ENCODE measurements at places on chromosomes 1 and 21.

- DNase-seq: no peak
Measured at GRCh38 chr1:113905435-113905861, 322 bp downstream of the DCLRE1B start.

GRCh38 chr1:19029191-19030085, 73.0 kb upstream of the IFFO2 start:
- DNase-seq: no peak

GRCh38 chr1:107794571-107794970, 170.4 kb downstream of the VAV3 start:
- no peak for DNase-seq

DNA sequence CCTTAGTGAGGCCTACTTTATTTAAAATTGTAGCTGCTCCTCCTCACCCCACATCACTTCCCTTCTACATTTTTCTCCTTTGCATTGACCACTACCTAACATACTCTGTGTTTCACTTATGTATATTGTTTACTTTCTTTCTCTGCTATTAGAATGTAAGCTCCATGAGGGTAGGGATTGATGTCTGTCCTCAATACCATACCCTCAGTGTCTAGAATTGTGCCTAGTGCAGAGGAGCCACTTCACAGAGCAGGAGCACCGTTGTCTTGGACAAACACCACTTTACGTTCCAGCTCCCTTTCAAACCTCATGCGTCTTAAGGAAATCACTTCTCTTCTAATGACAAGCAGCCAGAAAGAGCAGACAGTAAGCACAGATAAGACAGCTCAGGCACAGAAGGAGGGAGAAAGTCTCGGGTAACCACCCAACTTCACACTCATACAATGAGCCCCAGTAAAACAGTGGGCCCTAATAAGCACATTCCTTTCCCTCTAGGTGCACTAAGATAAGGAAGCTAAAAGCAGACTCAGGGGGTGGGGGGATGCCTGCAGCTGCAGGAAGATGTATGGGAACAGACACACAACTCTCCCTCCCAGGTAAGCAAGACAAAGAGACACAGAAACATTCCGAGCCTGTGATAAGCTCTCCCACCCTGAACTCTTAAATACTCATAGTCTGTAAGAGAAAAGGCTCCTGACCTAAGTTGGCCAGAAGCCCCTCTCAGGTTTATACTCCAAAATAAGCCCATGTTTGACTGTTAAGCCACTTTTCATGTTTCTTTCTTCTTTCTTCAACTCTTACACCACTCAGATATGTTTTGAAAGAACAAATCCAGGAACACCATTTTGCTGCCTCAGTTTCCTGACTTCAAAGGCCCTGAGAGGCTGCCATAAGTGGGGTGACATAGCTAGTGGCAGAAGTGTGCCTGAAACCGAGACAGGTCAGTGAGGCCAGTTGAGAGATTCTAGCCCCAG, 7.1 kb upstream of the PLEKHM2 start:
- DNase-seq: no peak

DNA sequence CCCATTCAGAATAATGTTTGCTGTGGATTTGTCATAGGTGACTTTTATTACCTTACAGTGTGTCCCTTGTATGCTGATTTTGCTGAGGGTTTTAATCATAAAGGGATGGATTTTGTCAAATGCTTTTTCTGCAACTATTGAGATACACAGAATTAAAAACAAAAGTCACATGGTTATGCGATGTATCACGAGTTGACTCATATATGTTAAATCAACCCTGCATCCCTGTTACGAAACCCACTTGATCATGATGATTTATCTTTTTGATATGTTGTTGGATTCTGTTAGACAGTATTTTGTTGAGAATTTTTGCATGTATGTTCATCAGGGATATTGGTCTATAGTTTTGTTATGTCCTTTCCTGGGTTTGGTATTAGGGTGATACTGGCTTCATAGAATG, 10.7 kb upstream of the OR2T34 start:
- no peak for DNase-seq

DNA sequence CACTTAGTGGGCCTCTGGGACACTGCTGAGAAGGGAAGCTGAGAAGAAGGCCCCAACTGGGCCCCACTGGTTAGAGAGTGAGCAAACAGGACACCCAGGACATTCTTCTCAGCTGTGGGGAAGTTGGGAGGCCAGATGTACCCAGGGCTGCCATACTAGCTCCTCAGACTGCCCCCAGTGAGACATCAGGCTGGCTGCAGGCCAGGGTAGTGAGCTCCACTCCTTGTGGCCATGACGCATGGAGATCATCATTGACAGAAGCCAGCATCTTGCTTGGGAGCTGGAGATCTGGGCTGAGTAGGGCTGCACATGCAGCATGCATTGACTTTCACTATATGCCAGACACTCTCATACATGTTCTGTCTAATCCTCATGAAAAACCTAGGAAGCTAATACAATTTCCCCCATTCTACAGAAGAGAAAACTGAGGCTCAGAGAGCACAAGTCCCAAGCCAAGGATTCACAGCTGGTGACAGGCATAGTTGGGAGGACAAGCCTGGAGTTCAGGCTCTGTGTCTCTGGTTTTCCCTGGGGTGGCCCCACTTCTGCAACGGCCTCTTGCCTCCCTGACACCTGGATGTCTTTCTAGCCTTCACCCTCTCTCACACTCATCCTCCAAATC, 24.1 kb upstream of the MYCL start:
- DNase-seq: no peak

GRCh38 chr1:88612292-88612691, 71.8 kb upstream of the PKN2 start:
- DNase-seq: no peak
